ENCODE measurements at places on chromosomes 1 and 21. TPM values are rescaled to one million over a fixed set of nuclear protein-coding genes. Genes with fewer than 3 reads are reported as not detected.

GRCh38 chr1:197763307-197763706, 12.0 kb downstream of the DENND1B start:
- DNase-seq = no peak

Gene SLFNL1
- not detected for total RNA-seq

Gene HCRTR1
- not detected for total RNA-seq

Gene TFAP2E
- total RNA-seq = not detected

DNA sequence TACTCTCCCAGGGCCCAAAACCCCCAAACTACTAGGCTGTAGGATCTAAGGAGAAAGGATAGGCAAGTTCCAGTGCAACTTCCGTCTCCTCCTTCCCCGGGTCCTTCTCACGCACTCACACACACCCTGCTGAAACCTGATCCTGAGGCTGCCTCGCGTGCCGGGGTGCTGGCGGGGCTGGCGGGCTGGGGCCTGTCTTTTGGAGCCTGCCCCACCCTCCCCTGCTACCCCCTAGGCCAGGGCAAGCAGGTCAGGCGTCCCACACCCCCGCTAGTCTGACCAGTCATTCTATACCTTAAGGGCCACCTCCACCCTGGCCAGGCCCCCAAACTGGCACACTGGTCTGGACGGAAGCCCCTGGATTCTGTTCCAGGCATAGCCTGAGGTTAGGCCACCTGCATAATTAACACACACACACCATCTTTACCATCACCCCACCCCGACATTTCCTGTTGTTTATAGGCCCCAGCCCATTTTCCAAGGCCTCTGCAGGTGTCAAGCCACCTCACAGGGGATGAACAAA, 48.3 kb upstream of the ARTN start:
- no peak for DNase-seq

All from K562 (cell line).